ENCODE measurements at places on chromosomes 6 and 20.

GRCh38 chr20:49225896-49226295, 6.7 kb downstream of the DDX27 start:
- DNase-seq: no peak

DNA sequence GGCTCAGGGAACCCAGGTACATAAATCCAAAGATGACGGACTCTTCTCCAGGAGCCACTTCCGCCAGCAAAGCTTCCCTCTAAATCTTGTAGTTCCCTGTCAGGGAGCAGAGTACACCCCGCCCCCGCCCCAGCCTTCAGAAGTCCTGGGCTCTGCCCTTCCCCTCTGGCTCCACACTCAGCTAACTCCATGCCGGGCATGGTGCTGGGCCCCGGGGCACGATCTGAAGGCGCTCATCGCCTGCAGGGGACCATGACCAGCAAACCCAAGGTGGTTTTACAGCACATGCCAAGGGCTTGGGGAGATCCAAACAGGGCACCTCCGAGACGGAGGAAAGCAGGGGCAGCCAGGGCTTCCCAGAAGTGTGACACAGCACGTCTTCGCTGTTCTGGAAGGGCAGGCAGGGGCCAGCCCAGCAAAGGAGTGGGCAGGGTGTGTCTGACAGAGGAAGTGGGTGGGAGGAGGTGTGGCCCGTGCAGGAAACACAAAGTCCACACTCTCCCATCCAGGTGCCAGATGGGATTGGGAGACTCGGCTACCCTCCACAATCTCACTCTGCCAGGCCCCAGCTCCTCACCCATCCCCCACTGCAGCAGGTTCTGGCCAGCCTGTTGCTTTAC, 41.6 kb upstream of the SLC22A2 start:
- no peak for DNase-seq

- DNase-seq: no peak
These were observed 117.7 kb upstream of the BACH2 start for GRCh38 chr6:90414352-90414751.

DNA sequence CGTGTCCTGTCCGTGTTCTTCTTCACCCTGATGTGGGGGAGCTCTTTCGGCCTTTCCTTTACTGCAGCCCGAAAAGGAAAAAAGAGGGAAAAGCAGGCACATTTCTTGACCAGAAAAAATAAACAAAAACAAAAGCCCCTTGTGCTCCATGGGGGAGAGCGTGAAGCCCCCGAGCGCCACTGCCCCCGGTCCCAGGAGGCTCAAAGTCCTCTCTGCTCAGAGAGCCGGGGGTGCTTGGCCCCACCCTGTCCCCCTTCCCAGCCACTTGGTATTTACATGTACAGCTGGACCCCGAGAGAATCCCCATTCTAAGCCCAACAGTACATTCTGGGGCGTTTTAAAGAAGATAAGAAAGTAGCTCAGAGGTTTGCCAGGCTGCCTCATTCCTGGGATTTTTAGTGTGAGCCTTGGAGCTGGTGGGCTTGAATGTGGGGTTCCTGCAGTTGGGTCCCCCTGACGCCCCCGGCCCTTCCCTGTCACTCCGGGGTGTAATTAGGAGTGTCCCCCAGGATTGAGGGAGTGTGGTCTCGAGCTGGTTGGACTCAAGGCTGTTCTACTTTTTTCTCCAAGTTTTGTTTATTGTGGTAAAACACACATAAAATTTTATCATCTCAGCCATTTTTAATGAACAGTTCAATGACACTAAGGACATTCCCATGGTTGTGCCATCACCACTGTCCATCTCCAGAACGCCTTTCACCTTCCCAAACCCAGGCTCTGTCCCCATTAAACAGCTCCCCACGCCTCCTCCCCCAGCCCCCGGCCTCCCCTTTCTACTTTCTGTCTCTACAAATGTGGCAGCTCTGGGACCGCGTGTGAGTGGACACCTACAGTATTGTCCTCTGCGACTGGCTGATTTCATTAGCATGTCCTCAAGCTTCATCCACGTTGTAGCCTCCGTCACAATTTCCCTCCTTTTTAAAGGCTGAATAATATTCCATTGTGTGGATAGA, 55.7 kb upstream of the BHLHE23 start:
- no peak for DNase-seq

DNA sequence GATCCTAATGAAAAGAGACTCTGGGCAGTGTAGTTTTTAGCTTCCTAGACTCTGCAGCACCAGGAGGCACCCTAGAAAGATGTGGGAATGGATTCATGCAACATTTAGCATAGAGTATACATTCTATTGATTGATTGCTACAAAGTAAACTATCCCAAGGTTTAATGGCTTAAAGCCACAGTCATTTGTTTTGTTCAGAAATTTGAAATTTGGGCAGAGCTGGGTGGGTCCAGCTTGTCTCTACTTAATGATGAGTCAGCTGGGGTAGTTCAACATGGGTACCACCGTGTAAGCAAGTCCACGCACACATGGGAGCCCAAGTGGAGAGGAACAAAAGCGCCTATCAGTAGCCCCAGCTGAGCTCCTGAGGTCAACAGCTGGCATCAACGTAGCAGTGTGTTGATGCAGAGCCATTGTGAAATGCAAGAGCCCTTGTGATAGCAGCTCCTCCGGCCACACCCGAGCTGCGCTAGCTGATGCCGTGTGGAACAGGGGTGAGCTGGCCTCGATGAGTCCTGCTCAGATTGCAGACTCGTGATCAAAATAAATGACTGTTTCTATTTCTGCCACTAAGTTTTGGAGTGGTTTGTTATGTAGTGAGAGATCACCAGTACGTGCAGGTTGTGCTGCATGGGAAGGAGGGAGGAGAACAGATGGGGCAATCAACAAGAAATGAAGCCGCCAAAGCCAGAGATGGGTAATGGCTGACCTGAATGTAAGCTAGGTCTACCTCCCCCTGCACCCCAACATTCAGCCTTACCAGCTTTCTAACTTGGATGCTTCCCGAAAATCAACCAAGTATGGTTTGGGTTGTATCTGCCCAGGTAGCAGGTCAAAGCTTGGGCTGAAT, 45.7 kb upstream of the TRAF3IP2 start:
- no peak for DNase-seq

- no peak for DNase-seq
These were observed 231.8 kb upstream of the QKI start for GRCh38 chr6:163182696-163183095.

DNA sequence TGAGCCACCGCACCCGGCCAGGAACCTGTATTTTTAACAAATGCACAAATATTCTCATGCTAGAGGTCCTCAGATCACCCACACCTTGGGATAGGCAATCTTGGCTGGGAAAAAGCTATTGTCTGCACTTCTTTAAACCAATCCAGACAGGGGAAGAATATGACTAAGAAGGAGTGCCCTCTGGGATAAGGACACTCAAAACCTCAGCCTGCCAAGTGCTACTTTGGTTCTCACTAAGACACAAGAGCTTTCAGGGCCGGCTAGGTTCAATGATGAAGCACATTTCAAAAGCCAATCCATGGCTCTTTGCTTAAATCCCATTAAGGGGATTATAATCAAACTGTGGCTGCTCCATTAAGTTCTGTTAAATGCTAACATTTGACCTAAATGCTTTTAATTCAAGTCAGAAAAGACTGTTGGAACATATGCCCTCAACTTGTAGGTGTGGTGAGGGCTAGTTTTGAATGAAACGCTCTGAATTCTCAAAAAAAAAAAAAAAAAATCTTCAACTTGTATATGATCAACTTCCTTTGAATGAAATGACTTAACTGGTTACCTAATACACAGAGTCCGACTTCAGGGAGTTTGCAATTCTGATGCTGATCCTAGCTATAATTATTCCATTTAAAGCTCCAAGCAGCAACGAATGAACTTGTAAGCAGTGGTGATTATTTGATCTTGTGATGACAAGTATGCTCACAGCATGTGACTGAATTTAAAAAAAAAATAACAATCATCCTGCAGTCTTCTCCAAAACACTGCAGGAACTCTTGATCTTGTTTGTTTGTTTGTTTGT, 56.6 kb downstream of the SLC23A2 start:
- DNase-seq: no peak

GRCh38 chr6:144334150-144334708, 49.1 kb downstream of the UTRN start:
- DNase-seq: no peak

GRCh38 chr6:14732226-14732843, 513.5 kb upstream of the JARID2 start:
- DNase-seq: no peak

GRCh38 chr6:142784344-142784743, 160.6 kb downstream of the HIVEP2 start:
- no peak for DNase-seq

DNA sequence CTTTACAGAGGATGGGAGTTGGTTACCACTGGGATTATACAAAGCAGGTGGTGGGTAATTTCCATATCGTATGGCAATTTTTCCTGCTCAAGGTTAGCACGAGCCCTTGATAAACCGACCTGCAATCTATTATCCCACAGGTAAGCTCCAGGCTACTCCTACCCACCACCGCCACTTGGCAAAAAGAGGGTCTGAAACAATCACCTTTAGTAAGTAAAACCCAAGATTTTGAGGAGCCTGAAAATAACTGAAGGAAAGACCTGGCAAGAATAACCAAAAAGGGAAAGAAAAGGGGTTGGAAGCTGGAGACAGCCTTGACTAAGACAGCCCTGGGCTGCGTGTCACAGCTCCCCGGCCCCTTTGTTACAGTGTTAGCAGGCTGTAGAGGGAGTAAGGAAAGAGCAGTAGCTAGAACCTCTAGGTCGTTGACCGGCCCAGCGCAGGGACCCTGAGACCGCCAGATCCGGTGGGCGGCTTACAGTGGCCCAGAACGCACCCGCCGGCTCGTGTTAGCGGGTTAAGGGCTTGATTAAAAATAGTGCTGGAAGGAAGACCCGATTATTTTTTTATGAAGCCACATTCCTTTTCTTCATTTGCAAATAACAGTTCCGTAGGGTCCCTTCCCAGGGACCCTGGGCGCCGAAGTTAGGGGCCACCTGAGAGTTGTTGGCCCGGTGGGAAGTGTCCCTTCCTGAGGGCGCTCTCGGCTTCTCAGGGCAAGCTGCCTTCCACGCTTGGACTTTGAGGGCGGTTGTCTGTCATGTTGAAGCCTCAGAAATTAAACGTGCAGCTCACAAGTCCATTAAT, 30.5 kb downstream of the TFAP2B start:
- DNase-seq: no peak
